ENCODE measurements at places on chromosomes 6 and 20.

GRCh38 chr6:152348116-152348515 lies 289.0 kb downstream of the SYNE1 start:
- DNase-seq, result no peak

GRCh38 chr6:109241199-109241598 lies 141.1 kb downstream of the CD164 start:
- DNase-seq, result no peak

DNA sequence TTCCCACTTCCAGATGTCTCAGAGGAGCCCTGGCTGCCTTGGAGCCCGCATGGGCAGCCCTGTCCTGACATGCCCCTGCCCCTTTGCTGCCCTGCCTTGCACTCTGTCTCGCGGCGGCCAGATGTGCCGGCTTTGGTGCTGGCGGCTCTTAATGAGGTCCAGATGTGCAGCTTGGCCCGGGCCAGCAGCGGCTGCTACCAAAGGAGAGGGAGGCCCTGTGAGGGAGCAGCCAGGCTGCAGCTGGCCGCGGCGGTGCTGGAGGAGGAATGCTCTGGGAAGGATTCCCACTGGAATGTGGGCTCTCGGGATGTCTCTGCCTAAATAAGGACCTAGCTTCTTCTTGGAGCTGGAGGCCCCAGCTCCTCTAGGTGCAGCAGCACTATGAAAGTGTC lies 72.4 kb downstream of the FGD2 start:
- DNase-seq, result no peak

DNA sequence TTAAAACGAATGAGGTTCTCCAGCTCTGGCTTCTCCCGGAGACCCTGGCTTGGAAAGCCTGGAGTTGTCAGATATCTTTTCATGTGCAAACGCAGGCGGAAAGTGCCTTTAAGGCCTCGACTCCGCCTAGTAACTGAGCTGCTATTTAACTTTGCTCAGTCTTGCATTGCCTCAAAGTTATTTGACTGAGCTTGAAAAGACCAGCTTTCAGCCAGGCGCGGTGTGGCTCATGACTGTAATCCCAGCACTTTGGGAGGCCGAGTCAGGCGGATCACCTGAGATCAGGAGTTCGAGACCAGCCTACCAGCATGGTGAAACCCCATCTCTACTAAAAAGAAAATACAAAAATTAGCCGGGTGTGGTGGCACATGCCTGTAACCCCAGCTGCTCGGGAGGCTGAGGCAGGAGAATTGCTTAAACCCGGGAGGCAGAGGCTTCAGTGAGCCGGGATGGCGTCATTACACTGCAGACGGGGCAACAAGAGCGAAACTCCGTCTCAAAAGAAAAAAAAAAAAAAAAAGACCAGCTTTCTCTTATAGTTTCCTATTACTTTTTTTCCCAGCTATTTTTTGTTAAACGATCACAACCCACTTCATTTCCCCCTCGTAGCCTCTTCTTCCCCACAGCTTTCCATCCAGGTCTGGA lies 1.9 kb downstream of the GCNT2 start:
- DNase-seq, result no peak

- no peak for DNase-seq
Observed at GRCh38 chr6:36848658-36849441, 9.6 kb upstream of the CPNE5 start.

Data from CD4-positive, alpha-beta T cell treated with Interleukin-6 at 100 ng/mL for 8 hours (primary cell).